Esophagus mucosa (tissue), 1 donor: ENCODE measurements at places on chromosomes 7 and 10.
A peak's percentile ranks its signal among the peaks of the same experiment; 100 is the strongest.

DNA sequence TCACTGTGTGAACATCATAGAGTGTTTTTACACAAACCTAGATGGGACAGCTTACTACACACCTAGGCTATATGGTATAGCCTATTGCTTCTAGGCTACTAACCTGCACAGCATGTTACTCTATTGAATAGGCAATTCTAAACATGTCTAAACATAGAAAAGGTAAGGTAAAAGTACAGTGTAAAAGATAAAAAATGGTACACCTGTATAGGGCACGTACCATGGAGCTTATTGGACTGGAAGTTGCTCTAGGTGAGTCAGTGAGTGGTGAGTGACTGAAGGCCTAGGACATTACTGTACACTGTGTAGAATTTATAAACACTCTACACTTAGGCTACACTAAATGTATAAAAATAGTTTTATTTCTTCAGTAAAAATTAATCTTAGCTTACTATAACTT lies 182.0 kb upstream of the THSD7A start:
- ATAC-seq: no peak

- ATAC-seq: no peak
Measured at GRCh38 chr7:9204571-9204970, 771.2 kb downstream of the NXPH1 start.

- no peak for ATAC-seq
Measured at GRCh38 chr7:13989126-13989948, at the start of gene ETV1. Gene ETV1 (minus strand): TSS chr7:13989666. CDS start chr7:13989052, 614 bp downstream.

GRCh38 chr7:131010717-131011431 lies 276.9 kb upstream of the KLF14 start:
- no peak for ATAC-seq

GRCh38 chr7:140080919-140081318 lies 18.2 kb upstream of the PARP12 start:
- peak; percentile 32 for ATAC-seq

- no peak for ATAC-seq
Measured at GRCh38 chr7:84389242-84389641, 194.7 kb upstream of the SEMA3A start.

- ATAC-seq: no peak
Measured at GRCh38 chr10:427761-428519, 261.5 kb downstream of the DIP2C start.

- no peak for ATAC-seq
Measured at GRCh38 chr7:134343136-134343535, 26.4 kb upstream of the SLC35B4 start.

- no peak for ATAC-seq
Measured at GRCh38 chr7:118350260-118350659, 125.8 kb downstream of the ANKRD7 start.

GRCh38 chr7:37546677-37547076 lies 98.0 kb upstream of the ELMO1 start:
- no peak for ATAC-seq

DNA sequence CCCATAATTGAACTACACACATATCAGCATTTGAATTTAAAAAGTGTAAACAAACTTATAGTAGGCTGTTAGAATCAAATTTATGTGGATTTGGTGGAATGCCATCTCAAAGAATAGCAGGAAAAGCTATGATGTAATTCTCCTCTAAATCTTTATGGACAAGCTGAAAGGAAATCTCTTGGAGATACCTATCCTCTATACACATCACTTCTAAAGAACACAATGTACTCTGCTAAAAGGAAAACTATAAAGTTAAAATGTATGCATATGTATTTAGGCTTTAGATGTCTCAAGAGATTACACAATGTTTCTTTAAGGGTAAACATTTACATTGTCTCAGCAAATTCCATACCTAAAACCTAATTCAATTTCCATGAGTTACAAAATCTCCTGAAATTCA lies 323.3 kb downstream of the CRPPA start:
- peak; percentile 31 for ATAC-seq

- ATAC-seq: no peak
Measured at GRCh38 chr10:73905256-73906020, 5.5 kb upstream of the PLAU start.

DNA sequence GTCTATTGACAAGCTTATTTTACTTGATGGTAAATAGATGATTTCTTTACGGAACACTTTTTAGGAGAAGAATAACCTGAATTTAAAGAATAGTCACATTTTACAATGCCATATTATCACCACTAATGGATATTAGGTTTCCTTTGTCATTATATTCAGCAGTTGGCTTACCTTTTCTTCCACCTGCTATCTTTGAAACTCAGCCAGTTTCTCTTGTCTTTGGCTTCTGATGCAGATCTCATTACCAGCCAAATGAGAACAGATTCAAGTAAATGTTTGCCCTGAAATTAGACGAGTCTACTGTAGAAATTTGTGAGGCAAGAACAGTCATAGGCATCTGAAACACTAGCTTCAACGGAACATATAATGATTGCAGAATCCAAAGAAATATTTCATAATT lies 85.5 kb upstream of the OIT3 start:
- ATAC-seq: no peak

DNA sequence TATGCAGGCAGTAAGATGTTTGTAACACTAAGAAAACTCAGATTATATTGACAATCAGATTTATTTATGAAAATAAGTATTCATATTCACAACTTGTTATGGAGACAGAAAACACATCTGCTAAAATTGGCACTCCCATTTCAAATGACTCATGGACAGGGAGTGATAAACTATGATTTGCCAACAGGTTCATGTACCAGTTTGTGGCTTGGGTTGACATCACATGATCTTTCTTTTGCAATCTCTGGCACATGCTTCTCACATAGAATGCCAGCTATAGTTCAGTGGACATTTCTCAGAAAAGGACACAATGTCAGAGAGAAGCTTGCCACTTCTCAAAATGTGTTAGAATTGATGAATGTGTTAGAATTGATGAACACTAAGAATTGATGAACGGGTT lies 663.2 kb upstream of the ANKRD30A start:
- ATAC-seq: peak; percentile 70

- ATAC-seq: no peak
Measured at GRCh38 chr7:150330211-150330885, 7.0 kb upstream of the ACTR3C start.

DNA sequence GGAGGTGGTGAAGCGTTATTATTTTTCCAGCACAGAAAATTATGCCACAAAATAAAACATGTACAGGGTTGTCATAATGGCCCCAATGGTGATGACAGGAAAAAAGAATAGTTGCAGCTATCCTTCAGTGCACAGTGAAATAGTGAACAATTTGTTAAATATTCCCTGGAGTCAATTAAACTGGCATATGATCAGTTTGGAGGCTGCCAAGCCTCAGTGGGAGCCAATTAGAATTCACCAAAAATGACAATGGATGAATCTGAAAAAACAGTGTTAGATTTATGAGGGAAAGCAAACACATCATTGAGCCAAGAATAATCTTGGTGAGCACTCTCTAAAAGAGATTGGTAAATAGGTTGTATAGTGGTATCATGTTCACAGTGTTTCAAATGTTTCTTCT lies 146.3 kb downstream of the OTUD1 start:
- no peak for ATAC-seq

- no peak for ATAC-seq
Measured at GRCh38 chr7:1951159-1951536, 281.1 kb downstream of the ELFN1 start.

DNA sequence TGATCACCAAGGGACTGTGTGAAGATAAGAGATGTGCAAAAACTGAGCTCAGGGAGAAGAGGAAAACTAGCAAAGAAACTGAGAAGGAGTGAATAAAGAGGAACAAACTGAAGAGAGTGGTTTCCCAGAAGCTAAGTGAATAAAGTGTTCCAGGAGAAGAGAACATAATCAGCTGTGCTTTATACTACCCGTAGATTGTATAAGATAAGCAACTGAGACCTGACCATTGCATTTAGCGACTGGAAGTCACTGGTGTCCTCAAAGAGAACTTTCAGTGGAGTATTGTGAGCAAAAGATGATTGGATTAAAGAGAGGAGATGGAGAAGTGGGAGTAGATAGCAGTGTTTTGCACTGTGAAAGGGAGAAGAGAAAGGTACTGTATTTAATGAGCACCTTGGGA lies 14.6 kb downstream of the PHTF2 start:
- ATAC-seq: no peak
